Stimulated activated CD8-positive, alpha-beta memory T cell treated with anti-CD3 and anti-CD28 coated beads, Interleukin-15, amount 100 ng/mL, for 4 hours (primary cell): ENCODE measurements at places on chromosomes 11 and 22.

DNA sequence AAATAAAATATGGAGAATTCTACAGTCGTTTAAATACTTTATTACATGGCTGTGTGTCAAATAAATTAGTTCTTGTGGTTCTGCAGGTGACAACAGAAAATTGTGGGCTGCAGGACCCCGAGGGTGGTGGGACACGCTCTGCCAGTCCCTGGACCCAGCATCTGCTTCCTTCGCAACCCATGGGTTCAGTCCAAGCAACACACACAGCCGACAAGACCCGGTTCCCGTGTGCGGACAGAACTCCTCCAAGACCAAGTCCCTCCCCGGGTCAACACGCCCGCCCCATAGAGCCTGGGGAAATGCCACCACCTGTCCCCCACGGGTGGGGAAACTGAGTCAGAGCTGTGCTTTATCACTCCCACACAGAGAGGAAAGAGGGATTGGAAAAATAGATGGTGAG, 238.9 kb downstream of the BRD1 start:
- no peak for DNase-seq

DNA sequence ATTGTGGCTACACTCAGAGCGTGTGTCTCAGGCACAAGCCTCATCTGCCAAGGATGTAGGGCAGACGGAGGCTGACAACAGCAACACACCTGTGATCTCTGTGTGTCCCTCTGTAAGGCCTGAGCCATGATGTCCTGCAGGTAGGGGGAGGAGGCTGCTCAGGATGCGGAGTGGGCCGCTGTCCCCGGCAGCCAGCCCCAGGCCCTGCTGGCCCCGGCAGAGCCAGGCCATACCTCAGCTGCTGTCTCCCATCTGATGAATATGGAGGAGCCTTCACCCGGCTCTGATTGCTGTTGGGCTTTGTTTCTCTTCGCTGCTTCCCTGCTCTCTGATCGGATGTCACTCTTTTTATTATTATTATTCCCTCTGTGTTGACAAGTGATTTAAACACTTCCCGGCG, 83.6 kb upstream of the NCAM1 start:
- DNase-seq, result no peak

DNA sequence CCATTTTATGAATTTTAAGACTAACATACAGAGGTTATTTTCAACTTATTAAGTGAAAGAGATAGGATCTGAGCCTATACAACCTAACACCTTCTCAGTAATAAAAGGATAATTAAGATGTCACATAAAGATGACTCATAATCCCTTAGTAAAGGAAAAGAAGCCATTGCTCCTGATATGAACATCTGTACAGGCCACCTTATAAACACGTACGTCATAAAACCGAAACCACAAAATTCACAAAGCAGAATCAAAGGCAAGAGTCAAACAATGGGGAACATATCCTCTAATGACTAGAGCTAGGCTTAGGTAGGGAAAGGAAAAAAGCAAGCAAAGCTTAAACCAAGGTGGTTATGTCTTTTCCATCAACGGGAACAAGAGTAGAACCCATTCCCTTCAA, 103.5 kb downstream of the KCNA4 start:
- DNase-seq, result no peak

- no peak for DNase-seq
These were observed 81.0 kb downstream of the PHF21B start for GRCh38 chr22:44928711-44929358.

DNA sequence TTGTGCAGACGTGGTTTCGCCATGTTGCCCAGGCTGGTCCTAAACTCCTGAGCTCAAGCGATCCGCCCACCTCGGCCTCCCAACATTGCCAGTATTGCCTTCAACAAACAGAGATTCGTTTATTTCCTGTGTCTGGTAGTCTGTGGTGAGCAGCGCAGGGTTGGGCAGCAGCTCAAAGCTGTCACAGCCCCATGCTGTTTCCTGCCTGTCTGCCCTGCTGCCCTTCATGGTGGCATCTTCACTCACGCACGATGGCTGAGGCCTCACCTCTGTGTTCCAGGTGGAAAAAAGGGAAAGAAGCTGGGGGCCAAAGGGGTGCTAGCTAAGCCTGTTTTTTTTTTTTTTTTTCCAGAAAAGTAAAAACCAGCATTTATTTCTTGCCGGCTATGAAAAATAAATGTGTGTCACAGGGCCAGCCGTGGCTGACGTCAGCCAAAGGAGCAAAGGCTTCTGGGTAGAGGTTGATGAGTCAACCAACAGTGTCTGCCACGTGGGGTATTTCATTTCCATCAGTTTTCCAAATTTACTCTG, 28.8 kb downstream of the TBC1D22A start:
- DNase-seq, result peak; percentile 68
